ENCODE measurements at places on chromosomes 5 and 9.

DNA sequence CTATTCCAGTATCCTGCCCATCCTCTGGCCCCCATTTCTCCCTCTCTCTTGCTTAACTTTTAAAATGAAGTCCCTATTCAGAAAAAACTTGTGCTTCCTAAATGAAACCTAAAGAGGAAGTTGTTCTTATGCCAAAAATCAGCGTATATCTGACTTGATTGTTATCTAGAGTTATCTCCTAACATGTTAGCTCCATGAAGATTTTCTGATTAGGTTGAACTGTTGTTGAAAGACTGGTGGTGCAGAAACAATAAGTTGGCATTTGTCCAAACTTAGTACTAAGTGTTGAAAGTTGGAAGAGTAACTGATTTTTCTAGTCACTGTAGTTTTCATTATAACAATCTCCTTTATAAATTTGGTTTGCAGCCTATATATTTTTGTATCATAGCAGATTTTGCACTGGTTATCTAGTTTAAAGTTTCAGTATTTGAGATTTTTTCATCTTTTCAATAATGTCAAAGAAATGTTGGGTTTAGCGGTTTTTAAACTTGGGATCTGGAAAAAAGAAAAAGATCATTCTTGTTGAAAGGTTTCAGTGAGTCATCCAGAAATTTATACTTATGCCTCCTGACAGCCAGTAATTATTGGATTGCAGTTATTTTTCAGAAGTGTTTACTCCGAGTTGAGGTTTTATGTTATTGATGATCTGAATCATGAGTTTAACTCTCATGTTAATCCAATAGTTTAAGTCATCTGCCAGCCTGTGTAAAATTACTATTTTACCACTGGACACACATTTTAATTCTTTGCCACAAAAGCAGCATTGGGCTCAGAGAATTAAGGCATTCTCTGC is 60.6 kb downstream of the PAM start:
- DNase-seq: no peak

- DNase-seq: no peak
These were observed 53.3 kb downstream of the AOPEP start for GRCh38 chr9:94779693-94780290.

DNA sequence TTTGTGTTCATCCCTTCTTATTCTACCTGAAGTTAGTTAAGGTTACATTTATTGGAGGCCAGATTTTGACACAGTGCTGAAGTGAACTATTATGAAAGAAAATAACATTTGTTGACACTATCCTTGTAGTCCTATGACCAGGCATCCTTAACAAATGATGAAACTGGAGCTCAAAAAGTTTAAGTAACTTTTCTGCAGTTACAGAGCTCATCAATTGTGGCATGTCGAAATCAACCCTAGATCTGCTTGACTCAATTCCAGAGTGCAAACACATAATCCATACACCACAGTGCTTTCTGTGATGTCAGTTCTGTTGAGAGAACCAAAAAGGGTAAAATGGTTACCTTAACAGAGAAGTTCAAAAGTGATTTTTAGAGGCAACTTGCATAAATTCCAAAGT is 28.6 kb downstream of the KCNN2 start:
- no peak for DNase-seq

- no peak for DNase-seq
These were observed 322.8 kb upstream of the RFX3 start for GRCh38 chr9:3848445-3849114.

- DNase-seq: no peak
These were observed 140.3 kb upstream of the RASA1 start for GRCh38 chr5:87127426-87127825.

GRCh38 chr9:27181381-27181780 is 72.4 kb downstream of the TEK start:
- no peak for DNase-seq

DNA sequence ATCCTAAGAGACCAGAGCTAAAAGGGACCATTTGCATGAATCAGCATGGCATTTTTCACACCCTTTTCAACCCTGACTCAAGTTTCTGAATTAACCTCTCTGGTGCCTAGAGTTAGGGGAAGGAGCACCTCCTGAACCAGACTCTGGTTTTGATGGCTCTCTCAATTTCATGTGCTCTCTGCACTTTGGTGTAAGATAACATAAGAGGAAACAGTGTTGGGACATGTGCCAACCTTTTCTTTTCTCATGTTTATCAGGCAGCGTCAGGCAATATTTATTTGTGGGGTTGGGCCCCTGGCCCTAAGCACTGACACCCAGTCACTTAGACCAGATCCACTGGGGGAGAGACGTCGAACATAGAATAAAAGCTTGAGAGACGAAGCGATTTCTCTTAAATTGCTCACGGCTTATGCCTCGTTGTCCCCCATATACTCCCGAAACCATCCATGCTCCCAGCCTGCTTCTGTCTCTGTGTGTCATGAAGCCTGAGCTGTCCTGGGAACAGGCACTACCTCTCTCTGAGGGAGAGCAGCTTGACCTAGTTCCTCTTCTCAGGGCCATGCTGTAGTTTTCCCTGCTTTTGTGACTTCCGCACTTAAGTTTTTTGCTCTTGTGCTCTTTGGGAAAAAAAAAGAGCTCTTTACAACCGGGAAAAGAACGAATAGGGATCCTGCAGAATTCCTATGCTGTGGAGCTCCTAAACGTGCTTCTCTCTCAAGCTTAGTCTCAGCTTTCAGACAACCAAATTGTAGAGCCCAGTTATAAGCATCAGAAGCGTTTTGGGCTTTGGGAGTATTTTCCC is 195.7 kb downstream of the NR3C1 start:
- DNase-seq: no peak

DNA sequence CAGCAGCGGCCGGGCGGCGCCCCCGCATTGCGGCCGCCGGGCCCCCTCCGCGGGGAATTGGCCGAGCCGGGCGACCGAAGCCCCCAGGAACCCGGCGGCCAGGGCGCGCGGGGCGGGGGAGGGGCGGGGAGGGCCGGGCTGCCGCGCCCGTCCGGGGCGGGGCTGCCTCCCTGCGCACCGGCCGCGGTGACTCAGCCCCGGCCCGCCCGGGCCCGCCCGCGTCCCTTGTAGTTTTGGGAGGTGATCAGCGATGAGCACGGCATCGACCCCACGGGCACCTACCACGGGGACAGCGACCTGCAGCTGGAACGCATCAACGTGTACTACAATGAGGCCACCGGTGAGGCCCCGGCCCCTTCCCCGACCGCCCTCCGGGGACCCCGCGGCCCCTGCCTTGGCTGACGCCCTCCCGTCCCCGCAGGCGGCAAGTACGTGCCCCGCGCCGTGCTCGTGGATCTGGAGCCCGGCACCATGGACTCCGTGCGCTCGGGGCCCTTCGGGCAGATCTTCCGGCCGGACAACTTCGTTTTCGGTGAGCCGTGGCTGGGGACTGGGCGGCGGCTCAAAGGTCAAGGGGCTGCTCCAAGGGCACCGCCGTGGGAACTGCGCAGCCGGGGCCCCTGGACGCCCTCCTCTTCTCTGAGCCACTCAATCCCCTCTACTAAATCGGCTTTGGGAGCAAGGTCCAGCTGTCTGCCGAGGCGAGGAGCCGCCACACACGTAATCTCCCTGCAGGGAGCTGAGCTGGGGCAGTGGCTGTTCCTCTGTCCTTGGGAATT is 592 bp downstream of the TUBB4B start:
- peak; percentile 41 for DNase-seq

- DNase-seq: no peak
These were observed 1197.5 kb upstream of the C9orf72 start for GRCh38 chr9:28770827-28771226.

GRCh38 chr5:80072103-80073073 is 37.2 kb downstream of the THBS4 start:
- no peak for DNase-seq

DNA sequence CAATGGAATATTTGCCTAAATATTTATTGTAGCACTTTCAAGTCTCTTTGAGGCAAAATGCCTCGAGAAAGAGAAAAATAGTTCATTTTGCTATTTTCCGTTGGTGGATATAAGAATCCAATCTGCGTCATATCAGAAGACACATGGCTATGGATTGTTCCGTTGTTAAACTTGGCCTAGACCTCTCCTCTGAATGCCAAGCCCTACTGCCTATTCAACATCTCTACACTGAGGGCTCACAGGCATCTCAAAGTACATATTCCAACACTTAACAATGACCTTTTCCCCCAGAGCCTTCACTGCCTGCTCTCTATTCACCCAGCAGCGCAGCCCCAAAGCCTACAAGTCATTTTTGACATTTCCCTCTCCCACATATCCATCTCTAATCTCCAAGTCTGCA is 350.1 kb downstream of the GLIS3 start:
- no peak for DNase-seq
